ENCODE measurements at places on chromosomes 11 and 22.

DNA sequence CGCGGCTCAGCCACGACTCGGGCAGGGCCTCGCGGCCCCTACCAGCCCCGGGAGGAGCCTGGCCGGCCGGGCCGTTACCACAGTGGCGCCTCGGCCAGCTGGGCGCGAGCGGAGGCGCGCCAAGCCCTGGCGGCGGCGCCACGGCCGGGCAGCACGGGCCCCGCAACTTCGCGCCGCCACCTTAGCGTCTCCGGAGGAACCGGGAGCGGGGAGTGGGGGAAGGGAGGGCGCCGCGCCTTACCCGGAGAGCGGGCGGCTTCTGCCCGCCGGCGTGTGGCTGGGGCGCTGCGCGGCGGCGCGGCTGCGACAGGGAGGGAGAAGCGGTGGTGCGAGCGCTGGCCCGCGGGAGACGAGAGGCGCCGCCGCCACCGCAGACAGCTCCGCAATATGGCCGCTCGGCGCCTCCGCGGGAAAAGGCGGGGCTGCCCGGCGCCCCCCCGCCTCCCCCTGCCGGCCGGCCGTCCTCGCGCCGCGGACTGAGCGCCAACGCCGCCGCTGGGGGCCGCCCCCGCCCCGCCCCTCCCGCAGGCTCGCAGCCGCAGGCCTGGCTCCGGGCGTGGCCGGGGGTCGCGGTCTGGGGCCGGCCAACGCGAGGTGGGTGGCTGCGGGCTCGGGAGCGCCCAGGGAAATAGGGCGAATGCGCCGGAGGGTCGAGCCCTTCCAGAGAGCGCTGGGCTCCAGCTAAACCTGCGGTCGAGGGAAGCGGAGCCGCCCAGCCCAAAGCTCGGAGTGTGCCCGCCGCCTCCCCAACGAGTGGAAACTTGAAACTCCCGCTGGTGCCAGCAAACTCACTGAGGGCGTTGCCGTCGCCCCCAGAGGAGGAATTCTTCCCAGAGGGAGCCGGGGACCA lies at the start of gene RDX:
TSS of gene RDX (minus strand) at position 389 of the 850 bp plus-strand sequence. CDS start 16,922 bp downstream, outside the sequence.
- DNase-seq = no peak

- no peak for DNase-seq
Observed at GRCh38 chr11:106425819-106426218, 348.4 kb downstream of the AASDHPPT start.

GRCh38 chr11:71065841-71066240 lies 186.5 kb downstream of the SHANK2 start:
- no peak for DNase-seq

DNA sequence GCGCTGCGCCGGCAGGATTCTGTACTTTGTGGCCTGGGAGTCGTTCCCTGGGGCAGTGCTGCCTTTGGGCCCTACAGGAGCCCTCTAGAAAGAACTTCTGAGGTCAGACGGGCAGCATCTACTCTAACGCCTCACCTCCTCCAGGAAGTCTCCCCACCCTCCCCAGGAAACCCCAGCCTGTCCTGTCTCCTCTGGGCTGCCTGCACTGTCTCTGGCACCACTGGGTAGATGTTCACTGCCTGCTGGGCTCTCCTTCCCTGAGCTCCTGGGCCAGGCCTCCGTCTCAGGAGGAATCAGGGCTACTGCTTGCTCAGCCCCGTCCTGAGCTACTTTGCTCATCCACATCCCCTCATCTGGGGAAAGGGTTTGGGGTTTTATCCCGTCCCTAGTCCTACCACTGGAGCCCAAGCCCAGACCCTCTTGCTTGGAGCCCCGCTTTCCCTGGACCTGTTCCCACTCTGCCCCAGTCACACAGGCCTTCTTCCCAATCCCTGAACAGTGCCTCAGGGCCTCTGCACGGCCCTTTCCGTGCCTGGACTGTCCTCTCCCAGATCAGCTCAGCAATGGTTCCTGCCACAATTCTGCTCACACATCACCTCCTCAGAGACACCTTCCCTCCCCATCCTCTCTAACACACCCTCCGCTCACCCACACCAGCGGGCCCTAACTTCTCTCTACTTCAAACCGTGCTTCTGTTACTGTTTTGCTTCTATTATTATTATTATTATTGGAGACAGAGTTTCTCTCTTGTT lies 11.3 kb upstream of the TREH start:
- DNase-seq = no peak

DNA sequence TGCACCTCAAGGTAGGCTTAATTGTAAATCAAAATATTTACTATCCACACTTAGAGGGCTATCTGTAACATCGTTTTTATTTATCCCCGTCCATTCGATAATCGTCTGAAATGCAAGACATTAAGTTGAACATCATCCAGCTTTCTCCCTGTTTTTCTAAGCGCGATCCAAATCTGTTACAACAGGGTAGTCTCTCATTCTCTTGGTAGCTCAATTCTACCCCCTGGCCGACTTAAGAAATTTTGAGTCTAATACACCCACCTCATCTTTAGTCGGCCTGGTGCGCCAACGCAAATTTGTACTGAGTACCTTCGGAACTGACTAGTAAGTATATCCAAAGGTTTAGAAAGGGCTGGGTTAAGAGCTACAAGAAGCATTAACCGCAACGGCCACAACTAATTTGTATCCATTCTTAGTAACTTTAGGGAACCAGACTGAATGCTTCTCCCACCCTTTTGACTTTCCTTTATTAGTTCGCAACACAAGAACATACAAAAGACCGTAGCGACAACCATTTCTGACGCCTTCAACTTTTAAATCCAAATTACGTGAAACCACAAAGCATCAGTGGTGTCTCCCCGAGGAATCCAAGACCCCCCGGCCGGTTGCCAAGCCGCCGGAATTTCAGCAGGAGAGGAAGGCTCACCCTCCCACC lies 1.0 kb upstream of the ZNF143 start:
- no peak for DNase-seq

GRCh38 chr11:83835423-83835822 lies 549.3 kb upstream of the CCDC90B start:
- no peak for DNase-seq

- no peak for DNase-seq
Observed at GRCh38 chr11:3158821-3159220, 6.3 kb downstream of the OSBPL5 start.

- DNase-seq = no peak
Observed at GRCh38 chr22:45999379-45999971, 22.5 kb upstream of the WNT7B start.

- no peak for DNase-seq
Observed at GRCh38 chr11:35066783-35067423, 72.1 kb upstream of the CD44 start.

GRCh38 chr22:24072361-24072760 lies 61.3 kb downstream of the CABIN1 start:
- DNase-seq = no peak

DNA sequence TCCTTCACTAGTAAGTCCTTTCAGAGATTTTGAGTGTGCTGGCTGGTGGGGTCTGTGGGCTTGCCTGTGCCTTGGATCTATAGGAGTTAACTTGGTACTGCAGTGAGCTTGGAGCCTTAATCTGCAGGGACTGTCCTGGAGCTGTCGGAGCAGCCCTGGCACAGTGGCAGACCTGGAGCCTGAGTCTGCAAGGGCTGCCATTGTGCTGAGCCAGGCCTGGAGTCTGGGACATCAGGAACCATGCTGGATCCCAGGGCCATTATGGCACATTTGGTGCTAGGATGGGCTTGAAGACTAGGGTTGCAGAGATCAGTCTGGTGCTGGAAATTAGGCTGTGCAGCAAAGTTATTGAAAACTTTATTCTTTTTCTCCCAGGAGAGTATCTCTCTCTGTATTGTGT lies 665.4 kb downstream of the METTL15 start:
- DNase-seq = no peak

Data from brain pericyte (primary cell).